ENCODE measurements at places on chromosomes 7 and 10.

GRCh38 chr7:95323410-95324129 lies 762 bp downstream of the PON1 start:
- no peak for DNase-seq

DNA sequence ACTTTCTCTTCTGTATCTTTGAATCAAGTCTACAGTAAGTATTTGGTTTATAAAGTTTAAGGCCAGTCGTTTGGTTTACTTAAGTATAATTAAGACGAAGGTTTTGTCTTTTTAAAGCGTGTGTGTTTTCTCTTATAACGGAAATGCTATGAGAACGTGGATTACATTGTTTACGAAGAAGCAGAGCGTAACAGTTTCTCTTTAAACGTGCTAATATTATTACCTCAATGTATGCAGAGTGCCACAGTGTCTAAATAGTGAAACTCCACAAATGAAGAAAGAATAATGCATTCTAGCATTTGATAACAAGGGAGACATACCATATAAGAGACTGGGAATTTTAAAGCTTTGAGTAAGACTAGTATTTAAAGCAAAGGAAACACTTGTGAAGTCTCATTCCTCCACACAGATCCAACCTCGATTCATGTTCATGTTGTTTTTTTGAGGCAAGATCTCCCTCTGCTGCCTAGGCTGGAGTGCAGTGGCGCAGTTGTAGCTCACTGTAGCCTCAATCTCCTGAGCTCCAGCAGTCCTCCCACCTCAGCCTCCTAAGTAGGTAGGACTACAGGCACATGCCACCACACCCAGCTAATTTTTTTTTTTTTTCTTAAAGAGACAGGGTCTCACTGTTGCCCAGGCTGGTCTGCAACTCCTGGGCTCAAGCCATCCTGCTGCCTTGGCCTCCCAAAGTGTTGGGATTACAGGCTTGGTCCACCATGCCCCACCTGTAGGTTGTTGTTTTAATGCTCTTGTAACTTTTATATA lies 75.1 kb downstream of the ANKRD61 start:
- DNase-seq = peak; percentile 44

DNA sequence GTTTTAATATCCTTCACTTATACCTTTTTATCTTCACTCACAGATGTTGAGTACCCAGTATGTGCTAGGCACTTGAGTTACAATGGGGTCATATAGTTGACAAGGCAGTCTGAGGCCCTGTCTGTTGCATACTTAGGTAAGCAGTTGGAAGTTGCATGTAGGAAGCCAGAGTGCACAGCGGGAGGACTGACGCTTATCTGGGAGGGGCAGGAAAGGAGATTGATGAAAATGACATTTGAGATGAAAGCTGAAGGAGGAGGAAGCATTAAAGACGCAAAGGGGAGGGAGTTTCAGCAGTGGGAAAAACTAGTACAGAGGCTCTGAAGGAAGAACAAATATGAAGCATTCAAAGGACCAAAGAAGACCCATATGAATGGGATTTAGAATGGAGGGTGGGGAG lies 266.2 kb downstream of the HTR7 start:
- DNase-seq = no peak

GRCh38 chr10:63267414-63268148 lies 134.5 kb downstream of the NRBF2 start:
- DNase-seq = no peak

DNA sequence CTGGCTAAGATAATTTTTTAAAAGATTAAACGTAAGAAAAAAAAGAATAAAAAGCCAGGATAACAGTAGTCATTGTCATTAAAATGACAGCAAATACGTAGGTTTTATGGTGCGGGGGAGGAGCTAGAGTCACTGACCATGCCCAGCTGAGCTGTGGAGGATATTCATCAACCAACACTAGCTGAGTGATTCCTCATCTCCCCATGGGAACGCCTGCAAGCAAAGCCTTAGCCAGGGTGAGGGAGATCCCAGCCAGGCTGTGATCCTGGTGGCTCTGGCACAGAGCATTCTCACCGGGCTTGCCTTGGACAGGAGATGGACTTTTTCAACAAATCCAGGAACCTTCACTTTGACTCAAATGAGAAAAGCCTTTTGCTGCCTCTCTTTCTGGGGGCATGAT lies 94.2 kb downstream of the HIP1 start:
- no peak for DNase-seq

DNA sequence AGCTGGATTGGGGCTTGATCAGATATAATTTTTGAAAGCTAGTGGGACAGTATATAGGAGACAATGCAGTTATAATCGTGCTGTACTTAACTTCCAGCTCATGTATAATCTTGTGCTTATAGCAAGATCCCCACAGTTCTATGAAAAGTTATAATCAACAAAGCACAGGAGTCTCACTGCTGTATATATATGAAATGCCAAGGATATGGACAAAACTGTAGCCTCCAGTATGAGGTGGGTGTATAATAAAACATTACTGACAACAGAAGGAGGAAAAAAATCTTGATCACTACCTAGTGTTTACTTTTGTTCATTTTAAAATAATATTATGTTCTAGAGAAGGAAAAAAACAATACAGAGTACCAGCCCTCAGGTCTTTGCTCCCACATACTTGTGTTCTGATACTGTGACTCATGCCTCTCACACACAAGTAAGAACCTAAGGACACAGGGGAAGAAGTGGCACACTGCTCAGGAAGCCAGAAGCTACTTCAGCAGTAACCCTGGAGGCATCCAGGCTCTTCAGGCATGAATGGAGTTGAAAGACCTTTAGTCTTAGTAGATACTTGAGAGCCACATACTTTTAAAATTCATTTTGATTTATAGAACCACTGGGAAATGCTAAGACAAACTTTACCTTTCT lies 265.7 kb upstream of the IMMP2L start:
- no peak for DNase-seq

- no peak for DNase-seq
These were observed 932 bp downstream of the ESYT2 start for GRCh38 chr7:158828133-158829020.

DNA sequence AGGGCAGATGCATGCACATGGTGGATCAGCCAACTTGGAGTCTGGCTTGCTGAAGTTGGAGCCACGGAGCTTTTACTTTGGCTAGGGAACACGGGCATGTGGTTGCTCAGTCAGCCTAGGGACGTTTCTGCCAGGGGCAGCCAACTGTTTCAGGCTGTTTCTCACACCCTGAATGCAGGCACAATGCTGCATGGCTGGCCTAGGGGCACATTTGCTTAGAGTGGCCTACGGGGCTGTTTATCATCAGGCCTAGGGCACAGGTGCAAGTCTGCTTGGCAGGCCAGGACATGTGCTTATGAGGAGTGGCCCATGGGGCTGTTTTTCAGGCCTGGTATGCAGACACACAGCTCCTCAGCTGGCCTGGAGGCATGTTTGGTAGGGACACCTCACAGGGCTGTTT lies 107.4 kb downstream of the GSAP start:
- no peak for DNase-seq

- no peak for DNase-seq
These were observed 69.6 kb upstream of the MKX start for GRCh38 chr10:27815261-27815660.

GRCh38 chr10:73644015-73644743 lies 2.9 kb upstream of the MYOZ1 start:
- peak; percentile 48 for DNase-seq

DNA sequence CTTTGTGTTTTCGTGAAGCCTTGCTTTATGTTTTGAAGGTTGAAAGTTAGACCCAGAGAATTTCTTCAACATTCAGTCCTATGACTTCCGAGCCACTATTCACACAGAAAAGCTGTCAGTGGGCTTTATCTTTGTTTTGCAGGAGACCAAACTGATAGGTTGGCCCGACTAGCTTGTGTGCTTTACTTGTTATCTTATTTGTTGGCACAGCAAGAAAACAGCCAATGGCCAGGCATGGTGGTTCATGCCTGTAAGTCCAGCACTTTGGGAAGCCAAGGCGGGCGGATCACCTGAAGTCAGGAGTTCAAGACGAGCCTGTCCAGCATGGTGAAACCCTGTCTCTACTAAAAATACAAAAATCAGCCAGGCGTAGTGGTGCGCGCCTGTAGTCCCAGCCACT lies 16.0 kb upstream of the GDI2 start:
- no peak for DNase-seq

DNA sequence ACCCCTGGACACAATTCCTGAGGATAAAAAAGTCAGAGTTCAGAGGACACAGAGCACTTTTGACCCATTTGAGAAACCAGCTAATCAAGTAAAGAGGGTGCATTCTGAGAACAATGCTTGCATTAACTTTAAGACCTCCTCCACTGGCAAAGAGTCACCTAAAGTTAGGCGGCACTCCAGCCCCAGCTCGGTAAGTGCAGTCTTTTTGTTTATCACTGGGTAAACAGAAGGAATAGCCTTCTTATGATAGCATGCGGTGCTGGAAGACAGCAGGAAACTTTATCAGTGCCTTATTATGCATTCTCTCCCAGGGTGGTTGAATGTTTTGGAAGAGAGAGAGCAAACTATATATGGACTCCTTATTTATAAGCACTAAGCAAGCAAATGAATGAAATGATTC lies 130.5 kb downstream of the CDK14 start:
- no peak for DNase-seq

DNA sequence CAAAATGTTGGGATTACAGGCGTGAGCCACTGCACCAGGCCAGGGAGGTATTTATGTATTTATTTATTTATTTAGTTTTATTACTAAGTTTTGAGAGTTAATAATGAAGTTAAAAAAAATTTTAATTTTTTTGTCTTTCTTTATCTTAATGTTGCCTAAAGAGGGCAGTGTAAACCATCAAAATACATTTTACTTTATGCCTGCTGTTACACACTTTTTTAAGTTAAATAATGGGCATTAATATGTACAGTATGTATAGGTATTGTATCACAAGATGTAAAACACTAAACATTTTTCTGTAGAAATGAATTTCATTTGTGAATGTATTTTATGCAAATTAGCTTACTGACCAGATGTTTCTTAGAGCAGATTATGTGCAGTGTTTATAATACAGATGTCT lies 129.4 kb downstream of the AASS start:
- no peak for DNase-seq

- no peak for DNase-seq
These were observed 54.4 kb downstream of the ENTPD1 start for GRCh38 chr10:95810198-95810976.

- DNase-seq = no peak
These were observed 9.2 kb downstream of the HABP2 start for GRCh38 chr10:113562069-113562468.

DNA sequence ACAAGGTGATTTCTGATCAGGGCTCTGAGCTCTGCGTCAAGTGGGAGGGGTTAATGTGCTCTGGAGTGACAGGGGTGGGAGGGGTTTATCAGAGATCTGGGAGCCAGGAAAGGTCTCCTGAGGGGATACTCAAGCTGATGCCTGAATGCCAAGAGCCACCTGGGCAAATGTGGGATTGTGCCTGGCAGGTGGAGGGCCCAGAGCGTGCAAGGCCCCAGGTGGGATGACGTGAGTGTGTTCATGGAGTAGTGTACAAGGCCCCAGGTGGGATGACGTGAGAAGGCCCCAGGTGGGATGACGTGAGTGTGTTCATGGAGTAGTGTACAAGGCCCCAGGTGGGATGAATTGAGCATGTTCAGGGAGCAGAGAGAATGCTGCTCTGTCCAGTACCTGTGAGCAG lies 610.3 kb downstream of the PTPRN2 start:
- DNase-seq = no peak

DNA sequence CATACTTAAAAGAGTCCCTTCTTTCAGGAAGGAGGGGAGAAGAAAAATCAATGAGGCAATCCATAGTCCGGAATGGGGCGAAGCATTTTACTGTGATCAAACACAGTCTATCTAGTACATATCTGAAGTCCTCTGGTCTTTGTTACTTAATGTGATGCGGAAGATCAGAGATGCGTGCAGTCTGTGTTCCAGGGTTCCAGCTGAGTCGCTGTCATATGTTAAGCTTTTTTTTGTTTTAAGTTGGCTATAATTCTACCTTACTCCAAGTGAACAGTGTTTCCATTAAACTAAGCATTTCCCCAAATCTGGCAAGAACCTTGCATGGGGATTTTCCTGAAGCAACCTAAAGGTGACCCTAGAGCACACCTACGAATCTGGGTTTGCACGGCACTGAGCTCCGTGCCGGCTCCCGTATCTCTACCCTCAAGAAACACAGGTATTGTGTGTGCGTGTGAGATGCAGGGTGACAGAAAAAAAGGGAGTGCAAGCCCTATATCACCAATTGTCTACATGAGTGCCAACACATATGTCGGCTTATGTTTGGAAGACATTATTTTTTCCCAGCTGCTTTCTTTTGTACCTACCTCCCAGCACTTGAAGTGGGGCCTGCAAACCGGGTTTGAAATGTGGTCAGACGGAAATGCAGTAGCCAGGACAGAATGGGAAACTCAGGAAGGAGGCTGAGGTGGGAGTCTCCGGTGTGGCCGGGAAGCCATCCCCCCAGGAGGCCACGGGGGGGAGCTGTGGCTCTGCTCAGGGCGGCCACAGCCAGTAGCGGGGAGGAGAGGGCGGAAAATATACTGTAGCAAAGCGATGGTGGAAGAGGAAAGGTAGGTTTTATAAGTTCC lies 435.8 kb upstream of the MGMT start:
- DNase-seq = peak; percentile 73

DNA sequence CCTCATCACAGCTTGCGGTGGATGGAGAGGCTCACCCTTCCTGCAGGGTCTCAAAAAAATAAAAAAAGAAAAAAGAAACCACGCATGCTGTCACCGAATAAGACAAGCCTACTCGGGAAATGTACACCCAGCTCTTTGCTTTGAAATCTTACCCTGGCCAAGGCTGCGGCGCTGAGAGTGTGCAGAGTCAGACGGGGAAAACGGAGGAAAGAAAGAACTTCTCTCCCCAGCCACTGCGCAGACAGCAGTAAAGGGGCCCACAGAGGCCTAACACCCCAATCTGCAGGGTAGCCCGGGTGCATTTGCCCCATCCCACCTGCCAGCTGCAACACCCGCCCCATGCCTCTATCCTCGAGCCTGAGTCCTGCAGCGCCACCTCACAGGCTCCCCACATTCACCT lies 14.8 kb downstream of the SLIT1 start:
- no peak for DNase-seq

DNA sequence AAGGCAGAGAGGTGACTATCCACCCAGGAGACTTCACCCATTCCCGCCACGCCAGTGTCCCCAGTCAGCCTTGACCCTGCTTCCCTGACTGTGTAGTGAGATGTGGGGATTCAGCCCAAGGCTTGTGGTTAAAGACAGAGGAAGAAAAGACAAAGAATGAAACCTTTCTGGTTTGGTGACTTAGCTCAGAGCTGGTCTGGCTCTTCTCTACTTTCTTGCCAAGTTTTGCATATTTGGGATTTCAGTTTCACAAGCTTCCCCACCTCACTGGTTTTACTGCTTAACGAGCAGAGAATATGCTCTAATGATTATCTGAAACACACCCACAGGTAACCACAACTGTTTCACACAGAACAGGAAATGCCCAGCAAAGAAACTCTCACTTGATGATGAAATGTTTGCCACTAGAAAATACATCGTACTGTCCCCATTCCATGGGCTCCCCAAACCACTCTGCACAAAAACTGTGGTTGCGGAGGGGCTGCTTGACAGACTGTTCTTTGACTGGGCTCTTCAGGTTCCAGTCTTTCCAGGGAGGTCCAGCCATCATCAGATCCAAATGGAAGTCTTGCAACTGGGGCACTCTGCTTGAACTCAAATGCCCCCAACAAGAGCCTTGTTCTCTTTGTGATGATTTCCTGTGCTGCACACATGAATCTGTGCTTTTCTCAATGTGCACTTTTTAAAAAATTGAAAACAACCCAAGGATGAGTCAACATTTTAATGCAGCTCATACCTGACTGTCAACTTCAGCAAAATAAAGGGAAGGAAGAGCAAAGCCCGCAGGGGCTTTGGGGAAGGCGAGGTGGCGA lies 95.5 kb downstream of the CTBP2 start:
- DNase-seq = peak; percentile 43

GRCh38 chr10:69884686-69885085 lies 83.0 kb downstream of the COL13A1 start:
- DNase-seq = no peak
